Transverse colon (tissue), 4 donors: ENCODE measurements at places on chromosomes 7 and 10. TPM values are rescaled to one million over a fixed set of nuclear protein-coding genes. Genes with fewer than 3 reads are reported as not detected.

- DNase-seq, result no peak
Observed at GRCh38 chr10:87575851-87576250, 71.2 kb downstream of the MINPP1 start.

DNA sequence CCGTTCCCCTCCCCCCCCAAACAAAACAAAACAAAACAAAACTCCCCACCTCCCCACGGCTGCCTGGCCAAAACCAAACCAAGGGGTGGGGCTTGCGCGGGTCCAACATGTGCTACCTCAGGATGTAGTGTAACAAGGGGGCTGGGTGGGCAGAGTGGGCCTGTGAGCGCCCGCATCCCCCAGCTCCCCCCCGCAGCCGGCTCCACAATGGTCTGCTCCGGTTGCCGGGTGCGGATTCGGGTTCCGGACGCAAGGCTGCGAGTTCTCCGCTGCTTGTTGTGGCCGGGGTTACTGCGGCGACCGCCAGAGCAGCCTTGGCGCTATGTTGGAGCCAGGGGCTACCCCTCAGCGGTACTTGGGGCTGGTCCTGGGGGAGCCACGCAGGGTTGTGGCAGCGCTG is 4.9 kb downstream of the C10orf143 start:
- DNase-seq, result no peak

GRCh38 chr7:85924062-85924461 is 719.6 kb upstream of the GRM3 start:
- no peak for DNase-seq

DNA sequence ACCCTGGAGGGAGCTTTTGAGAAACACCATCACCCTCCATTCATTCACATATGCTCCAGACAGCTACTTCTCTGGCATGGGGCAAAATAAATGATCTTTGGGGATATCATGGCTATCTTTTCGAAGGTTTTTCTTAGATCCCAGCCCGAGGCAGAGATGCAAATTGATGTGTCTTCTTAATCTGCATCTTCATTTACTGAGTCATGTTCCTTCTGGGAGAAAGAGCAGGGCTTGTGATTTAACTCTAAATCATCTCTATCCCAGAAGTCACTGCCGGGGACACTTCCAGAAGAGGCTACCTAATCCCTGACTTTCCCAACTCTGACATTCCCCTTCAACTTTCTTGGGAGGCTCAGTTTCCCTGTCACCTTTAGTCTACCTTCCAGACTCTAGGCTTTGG is 90.1 kb downstream of the SORCS3 start:
- no peak for DNase-seq

DNA sequence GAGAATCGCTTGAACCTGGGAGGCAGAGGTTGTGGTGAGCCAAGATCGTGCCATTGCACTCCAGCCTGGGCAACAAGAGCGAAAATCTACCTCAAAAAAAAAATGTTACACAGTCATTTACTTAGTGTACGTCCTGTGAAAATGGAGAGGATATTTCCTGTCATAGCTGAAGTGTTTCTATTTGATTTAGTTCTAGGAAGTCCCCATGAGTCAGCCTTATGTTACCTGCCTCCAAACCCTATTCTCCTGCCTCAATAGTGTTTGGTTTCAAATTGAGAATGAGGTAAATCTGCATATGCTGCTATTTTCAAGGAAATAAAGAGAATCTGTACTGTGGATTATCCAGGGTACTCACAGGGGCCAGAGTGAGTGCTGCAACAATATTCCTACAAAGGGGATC is 1284.5 kb upstream of the AUTS2 start:
- no peak for DNase-seq

The TUBGCP2 gene
- total RNA-seq, result 37.5 TPM

The VIPR2 gene
- 3.7 TPM for total RNA-seq

The RASA4B gene
- total RNA-seq, result 41.9 TPM
